ENCODE measurements at places on chromosomes 16 and 17.

- DNase-seq = no peak
These were observed 15.3 kb upstream of the ALDH3A1 start for GRCh38 chr17:19763416-19763815.

GRCh38 chr16:4556112-4556511, at the start of gene C16orf96:
Gene C16orf96 (plus strand): TSS chr16:4556340. CDS start chr16:4556490, 150 bp downstream.
- DNase-seq = peak; percentile 16

- DNase-seq = peak; percentile 14
These were observed 1.1 kb downstream of the SPECC1 start for GRCh38 chr17:20010099-20010863.

GRCh38 chr17:73952480-73953205, 250.8 kb upstream of the RPL38 start:
- DNase-seq = no peak

- DNase-seq = no peak
These were observed 598 bp upstream of the PGAP3 start for GRCh38 chr17:39688475-39688835.

DNA sequence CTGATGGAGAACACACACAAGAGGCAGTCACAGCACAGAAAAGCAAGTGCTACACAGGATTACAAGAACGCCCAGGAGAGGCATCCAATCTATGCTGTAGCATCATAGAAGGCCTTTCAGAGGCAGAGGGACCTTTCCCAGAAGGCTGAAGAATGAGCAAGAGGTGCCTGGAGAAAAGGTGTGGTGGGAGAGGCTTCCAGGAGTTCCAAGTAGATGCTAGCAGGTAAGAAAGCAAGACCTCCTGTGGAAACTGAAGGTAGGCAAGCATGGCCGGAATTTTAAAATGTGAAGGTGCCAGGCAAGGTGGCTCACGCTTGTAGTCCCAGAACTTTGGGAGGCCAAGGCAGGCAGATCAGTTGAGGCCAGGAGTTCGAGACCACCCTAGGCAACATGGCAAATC, 2.1 kb downstream of the ARHGAP17 start:
- no peak for DNase-seq

DNA sequence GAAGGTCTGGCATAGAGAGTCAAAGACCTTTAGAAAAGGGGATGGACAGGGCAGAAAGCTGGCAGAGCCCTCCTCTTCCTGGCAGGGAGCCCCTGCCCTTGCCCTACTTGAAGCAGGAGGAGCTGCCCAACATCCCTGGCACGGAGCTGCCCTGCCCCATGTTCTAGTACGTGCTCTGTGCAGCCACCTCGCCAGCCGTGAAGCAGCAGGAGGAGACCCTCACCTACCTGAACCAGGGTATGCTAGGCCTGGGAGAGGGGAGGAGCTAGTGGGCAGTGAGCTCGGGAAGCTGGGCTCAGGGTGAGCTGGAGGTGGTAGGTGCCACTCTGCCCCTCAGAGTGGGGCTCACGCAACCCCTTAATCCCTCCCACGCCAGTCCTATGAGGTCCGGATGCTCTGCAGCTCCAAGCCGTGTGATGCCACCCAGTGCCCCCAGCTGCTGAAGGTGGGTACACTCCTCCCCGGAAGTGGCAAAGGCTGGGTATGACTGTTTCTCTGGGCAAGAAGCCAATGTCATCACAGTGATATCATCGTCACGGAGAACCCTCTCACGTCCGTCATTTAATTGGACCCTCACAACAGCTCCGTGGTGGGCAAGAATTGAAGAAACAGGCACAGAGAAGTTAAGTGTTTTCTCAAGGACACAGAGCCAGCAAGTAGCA, 12.7 kb upstream of the STAC2 start:
- no peak for DNase-seq
